ENCODE measurements at places on chromosomes 1 and 21.
A peak's percentile ranks its signal among the peaks of the same experiment; 100 is the strongest.

- no peak for DNase-seq
Observed at GRCh38 chr1:229334716-229335115, 8.1 kb downstream of the CCSAP start.

DNA sequence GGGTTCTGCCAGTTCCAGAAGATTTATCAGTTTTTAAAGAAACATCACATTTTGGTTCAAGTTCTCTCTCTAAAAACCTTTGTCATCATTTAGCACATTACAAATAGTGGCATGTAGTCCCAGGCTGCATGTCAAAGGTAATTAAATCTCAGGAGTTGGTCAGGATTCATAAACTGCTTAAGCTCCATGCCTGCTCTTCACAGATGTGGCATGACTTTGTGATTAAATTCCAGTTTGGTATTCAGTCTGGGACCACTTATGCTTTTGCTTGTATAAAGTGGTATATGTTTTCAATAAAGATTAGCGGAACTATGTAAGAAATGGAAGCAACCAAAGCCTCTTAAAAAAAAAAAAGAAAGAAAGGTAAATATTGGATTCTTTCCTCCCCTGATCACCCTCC, 408.0 kb downstream of the DISC1 start:
- DNase-seq, result no peak

DNA sequence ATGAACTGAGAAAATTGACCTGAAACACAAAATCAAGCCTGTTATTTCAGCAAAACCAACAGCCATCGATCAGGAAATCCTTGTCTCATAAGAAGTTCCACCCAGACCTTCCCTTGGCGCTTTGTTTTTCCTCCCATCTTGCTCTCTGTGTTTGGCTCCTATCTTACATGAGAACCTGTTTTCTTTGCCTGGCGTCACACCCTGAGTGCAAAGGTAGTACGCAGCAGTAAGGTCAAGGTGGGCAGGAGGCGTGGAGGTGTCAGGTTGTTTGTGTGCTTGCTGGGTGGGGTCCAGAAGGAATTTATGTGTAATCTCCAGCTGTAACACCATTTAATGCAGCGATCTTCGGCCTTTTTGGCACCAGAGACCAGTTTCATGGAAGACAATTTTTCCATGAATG, 50.5 kb downstream of the C1orf21 start:
- DNase-seq, result no peak

GRCh38 chr1:170503665-170504064, 28.3 kb upstream of the GORAB start:
- no peak for DNase-seq

GRCh38 chr21:45599146-45599581, 44.4 kb upstream of the PCBP3 start:
- no peak for DNase-seq

DNA sequence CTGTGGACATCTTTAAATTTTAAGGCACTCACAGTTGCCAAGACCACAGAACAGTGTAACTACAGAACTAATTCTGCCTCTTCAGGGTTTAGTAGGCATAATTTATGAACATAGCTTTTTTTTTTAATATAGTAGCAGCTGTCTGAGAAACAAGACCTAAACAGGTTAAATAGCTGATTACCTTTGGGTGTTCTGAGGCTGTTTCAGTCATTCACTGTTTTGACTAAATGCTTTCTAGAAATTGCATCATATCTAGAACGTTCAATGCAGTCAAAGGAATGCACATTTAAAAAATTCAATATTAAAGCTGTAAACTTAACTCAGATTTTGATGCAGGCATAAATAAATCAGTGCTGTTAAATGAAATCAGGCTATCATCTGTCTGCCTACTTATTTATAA, 101.6 kb downstream of the BRINP3 start:
- DNase-seq, result peak; percentile 16

DNA sequence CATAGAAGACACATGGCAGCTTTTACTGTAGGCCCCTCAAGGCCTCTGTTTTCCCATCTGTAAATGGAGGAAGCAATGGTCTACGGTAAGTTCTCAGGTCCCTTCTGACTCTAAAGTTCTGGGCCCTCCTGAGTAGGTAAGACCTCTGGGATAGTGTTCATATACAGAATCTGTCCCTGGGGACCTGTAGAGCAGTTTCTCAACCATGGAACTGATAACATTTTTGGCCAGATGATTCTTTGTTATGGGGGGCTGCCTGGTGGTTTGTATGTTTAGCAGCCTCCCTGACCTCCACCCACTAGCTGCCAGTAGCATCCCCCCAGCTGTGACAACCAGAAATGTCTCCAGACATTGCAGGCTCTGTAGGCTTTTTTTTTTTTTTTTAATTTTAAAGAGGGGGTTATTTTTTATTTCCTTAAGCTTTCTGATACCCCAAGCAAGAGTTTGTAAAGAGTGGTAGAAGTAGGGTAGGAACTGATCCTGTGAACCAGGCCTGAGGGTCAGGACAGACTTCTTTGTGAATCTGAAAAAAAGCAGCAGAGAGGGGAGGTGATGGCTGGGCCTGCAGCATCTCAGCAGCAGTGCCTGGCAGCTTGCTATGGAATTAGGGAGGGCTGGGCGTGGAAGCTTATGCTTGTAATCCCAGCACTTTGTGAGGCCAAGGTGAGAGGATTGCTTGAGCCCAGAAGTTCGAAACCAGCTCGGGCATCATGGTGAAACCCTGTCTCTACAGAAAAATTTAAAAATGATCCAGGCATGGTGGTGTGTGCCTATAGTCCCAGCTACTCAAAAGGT, 20.2 kb upstream of the TCEA3 start:
- DNase-seq, result peak; percentile 15

GRCh38 chr21:43991447-43991991, 20.6 kb upstream of the TRAPPC10 start:
- DNase-seq, result no peak

DNA sequence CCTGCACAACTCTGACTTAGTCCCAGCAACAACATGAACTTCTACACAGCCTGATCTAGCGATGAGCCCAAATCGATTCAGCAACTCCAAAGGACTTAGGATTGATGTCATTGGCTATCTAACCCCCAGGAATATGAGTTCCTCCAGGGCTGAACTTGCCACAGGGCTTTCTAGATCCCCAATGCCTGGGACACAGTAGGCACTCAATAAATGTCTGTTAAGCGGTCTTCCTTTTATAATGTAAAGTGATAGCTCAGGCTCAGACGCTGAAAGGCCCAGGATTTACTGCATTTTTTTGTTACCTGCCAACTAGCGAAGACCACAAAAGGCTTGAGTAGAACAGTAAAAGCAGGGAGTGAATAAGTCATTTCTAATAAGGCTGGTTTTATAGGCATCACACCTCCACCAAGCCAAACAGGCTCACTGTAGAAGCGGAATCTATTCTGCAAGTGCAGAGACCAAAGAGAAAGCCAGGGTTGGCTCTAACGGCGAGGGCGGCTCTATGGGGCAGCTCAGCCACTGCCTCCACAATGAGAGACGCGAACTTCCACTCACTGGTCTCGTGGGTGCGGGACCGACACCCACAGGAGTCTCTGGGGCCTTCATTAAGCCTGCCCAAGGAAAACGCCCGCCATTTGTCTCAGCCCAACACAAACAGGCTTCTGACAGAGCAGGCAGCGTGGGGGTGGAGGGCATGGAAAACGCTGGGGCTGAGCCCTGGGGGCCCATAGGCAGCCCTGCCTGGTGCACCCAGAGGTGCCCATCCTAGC, 52.0 kb downstream of the HLCS start:
- DNase-seq, result no peak

- no peak for DNase-seq
Observed at GRCh38 chr21:37547615-37548200, 181.1 kb downstream of the DYRK1A start.

GRCh38 chr1:62109124-62109523, 85.5 kb upstream of the L1TD1 start:
- no peak for DNase-seq

All from choroid plexus epithelial cell (primary cell).